Stimulated activated CD4-positive, alpha-beta T cell treated with anti-CD3 and anti-CD28 coated beads, Interleukin-1b, Interleukin-23, amount 100 ng/mL, for 1 hour (primary cell): ENCODE measurements at places on chromosomes 5 and 9.

- no peak for DNase-seq
Measured at GRCh38 chr5:112691339-112691680, 46.4 kb upstream of the APC start.

DNA sequence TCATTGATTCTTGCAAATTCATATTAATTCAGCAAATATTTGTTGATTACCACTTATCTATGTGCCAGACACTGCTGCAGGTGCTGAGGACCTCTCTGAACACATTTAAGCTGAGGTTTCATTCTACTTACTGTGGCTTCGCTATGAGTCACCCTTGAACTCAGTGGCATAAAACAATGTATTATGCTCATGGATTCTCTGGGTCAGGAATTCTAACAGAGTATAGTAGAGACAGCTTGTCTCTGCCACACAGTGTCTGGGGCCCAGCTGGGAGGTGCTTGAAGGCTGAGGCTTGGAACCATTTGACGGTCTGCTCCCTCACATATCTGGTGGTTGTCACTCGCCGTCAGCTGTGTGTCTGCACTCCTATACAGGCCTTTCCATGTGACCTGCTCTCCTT, 124.3 kb upstream of the NR3C1 start:
- no peak for DNase-seq

DNA sequence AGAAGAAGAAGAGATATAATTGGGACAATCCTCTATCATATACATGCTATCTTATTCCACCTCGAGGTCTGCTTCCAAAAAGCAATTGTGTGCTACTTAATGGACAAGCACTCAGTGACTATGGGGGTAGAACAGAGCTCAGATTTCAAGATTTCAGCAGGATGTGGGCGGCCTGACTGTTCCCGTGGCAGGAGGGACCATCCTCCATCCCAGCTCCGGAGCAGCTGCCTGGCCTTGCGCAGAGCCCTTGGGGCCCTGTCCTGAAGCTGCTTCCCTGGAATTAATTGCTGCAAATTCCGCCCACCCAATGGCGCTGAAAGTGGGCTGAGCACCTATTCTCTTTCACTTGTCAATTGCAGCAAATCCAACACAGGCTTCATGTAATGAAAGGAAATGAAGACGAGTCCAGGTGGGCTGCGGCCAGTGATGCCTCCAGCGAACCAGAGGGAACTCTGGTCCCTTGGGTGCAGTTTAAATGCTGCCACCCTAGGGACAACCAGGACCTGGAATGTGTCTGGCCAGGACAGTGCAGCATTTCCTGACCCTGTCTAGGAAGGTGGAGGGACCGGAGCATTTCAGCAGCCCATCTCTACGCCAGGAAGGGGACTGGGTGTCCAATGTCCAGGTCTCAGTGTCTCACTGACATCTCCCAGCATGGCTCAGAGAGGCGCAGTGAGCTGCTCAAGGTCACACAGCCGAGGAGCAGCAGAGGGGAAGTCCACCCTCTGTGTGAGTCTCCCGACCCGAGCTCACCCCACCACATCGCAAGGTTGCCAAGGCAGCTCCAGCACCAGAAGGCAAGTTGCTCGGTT, 50.5 kb upstream of the FCN1 start:
- DNase-seq, result no peak

DNA sequence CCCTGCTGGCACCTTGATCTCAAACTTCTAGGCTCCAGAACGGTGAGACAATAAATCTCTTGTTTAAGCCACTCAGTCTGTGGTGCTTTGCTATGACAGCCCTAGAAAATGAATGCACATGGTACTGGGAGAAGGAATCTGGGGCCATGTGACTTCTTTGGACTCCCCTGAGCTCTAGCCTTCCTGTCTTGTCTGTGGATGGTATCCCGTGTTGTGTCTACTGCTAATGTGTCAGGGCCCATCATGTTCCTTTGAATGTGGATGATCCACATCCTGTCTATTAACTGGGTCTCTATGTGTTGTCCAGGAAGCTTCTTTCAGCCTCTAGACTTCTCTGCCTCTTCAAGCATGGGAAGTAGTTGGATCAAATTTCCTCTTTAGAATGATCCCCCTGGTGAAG, 25.1 kb downstream of the IL7R start:
- DNase-seq, result no peak

DNA sequence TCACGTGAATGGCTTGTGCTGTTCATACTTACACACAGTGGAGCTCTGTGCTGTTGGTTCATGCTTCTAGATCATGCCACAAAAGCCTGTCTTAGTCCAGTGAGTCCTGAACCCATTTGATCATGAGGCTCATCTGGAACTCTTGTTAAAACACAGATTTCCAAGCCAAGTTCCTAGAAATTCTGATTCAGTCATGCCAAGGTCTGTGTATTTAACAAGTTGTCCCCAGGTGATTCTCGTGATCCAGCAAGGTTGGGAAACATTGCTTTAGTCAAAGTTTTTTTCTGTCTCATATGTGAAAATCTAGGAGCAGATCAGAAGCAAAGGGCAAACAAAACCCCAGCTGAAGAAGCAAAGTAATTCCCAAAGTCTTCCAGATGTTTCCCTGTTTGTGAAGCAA, 112.5 kb upstream of the GAS1 start:
- DNase-seq, result no peak

DNA sequence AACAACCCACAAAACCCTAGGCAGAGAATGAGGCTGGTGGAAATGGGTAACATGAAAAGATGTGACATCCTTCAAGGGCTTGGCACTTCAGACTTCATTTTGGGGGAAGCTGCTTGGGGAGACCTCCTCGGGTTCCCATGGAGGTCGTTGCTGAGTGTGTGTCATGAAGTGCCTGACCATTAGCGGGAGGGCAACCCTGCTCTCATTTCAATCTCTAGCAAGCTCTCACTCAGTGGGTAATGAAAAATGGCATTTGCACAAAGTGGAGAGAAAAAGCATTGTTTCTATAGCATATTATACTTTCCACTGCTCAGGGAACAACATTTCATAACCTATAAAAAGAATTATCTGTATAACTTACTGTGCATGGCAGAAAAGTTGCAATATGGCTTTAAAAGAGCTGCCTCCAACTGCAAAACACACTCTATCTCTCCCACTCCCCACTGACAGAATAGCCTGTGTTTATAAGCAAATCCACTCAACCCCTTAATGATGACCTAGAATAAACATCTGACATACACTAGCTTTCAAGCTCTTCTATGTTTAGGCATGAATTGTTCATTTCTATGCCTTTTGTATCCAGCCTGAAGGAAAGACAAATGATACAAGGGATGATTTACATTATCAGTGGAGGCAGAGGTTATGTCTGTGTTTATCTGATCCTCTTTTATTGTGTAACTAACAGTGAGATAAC, 357.2 kb downstream of the ZSWIM6 start:
- no peak for DNase-seq
